ENCODE measurements at places on chromosomes 6 and 20.
A peak's percentile ranks its signal among the peaks of the same experiment; 100 is the strongest.

- DNase-seq: no peak
These were observed 489.3 kb upstream of the SOX4 start for GRCh38 chr6:21104288-21104687.

GRCh38 chr6:8392569-8392968 lies 42.8 kb downstream of the SLC35B3 start:
- peak; percentile 63 for DNase-seq

DNA sequence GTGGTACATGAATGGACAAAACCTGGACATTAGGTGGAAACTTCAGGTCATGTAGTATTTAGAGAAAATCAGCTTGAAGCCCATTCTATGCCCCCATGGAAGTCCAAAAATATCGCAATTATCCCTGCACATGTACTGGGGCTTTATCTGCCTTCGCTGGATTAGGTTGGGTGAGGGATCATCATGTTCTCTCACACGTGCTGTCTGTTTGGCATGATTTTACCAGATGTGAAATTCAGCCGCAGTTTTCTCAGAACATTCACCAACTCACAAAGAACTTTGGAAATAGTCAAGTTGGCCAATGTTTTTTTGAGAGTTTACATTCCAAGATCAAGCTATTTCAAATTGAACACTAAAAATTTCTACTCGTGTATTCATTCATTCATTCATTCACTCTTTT lies 459.8 kb upstream of the CITED2 start:
- DNase-seq: no peak

GRCh38 chr6:12845224-12846004 lies 128.8 kb downstream of the PHACTR1 start:
- DNase-seq: no peak

- DNase-seq: no peak
These were observed 168.0 kb upstream of the CHD6 start for GRCh38 chr20:41786158-41786557.

DNA sequence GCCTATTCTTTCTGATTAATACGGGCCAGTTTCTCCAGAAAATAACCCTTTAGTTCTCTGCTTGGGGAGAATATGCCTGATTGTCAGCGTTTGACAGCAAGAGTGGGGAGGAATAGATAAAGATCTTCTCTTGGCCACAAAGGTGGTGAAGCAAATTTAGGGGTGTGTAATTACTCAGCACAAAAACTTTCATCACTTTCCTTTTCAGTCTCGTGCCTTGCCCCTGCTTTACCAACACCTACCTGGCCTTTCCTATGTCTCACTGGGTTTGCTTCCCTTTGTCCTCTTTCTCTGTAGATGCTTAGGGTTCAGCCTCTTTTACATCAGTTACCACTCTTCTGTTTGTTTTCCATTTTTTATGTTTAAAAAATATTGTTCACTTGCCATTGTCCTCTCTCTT lies 99.2 kb downstream of the MCHR2 start:
- DNase-seq: no peak

DNA sequence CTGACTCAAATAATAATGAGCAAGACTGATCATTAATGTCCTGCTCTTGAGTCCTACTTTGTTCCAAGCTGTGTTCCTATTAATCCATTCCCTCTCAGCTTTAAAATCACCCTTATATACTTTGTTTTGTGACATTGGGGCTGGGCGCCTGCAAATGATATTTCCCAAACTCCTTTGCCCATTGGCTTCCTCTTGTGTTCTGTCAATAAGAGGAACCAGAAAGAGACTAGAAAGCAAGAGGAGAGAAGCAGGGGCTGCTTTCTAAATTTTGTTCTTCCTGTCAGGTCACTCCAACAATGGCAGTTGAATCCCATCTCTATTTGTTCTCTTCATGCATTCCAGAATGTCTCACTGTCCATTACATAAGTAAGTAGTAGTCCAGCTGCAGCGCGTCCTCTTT lies 21.6 kb upstream of the TRIM27 start:
- peak; percentile 44 for DNase-seq

GRCh38 chr20:20712004-20712473 lies 405 bp downstream of the RALGAPA2 start:
- DNase-seq: no peak

GRCh38 chr20:2171266-2171790 lies 69.7 kb downstream of the STK35 start:
- peak; percentile 10 for DNase-seq

GRCh38 chr20:37262505-37262904 lies 891 bp upstream of the GHRH start:
- no peak for DNase-seq

DNA sequence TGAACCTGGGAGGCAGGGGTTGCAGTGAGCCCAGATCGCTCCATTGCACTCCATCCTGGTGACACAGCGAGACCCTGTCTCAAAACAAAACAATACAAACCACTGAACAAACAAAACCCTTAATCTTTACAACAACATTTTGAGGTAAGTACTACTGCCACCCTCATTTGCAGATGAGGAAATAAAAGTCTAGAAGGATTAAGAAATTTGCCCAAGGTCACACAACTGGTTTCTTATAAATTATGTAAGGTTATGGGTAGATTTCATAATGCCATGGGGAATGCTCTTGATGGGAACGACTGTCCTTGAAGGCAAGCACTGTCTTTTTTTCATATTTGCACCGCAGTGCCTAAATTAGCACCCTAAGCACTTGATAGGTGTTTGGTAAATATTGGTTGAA lies 13.8 kb upstream of the B4GALT5 start:
- no peak for DNase-seq

- DNase-seq: no peak
These were observed 373.7 kb upstream of the SOX4 start for GRCh38 chr6:21219856-21220255.

DNA sequence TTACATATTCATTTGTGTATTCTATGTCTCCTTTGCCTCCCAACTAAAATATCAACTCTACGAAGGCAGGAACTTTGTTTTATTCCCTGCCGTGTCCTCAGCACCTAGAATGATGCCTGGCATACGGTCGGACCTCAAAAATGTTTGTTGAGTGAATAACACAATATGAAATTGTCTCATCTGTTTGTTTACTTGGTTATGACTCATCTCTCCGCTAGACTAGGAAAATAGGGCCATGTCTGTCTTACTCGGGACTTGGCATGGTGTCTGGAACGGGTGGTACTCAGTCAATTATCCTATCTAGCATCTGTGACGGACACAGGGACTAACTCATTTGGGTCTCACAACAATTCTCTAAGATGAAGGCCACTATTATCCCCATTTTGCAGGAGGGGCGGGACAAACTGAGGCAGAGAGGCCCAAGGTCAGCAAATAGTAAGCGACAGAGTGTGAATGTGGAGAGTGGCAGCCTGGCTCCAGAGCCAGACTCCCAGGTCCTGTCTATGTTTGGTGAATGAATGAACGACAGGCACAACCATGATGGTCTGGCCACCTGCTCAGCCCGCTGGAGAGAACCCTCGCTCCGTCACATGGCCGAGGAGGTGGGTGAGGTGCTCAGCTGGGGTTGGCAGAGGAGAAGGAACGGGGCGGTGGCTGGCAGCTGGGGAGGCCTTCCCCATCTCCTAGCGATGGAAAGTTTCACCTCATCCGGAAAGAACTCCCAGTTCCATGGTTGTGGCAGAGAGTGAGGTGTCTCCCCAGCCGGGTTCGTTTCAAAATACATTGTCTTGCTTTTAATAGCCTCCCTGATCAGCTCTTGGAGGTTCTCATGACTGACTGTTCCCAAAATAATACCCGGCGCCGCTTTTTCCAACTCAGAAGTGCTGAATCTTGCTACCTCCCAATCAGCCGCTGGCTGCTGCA lies 27.6 kb upstream of the NFATC2 start:
- no peak for DNase-seq

DNA sequence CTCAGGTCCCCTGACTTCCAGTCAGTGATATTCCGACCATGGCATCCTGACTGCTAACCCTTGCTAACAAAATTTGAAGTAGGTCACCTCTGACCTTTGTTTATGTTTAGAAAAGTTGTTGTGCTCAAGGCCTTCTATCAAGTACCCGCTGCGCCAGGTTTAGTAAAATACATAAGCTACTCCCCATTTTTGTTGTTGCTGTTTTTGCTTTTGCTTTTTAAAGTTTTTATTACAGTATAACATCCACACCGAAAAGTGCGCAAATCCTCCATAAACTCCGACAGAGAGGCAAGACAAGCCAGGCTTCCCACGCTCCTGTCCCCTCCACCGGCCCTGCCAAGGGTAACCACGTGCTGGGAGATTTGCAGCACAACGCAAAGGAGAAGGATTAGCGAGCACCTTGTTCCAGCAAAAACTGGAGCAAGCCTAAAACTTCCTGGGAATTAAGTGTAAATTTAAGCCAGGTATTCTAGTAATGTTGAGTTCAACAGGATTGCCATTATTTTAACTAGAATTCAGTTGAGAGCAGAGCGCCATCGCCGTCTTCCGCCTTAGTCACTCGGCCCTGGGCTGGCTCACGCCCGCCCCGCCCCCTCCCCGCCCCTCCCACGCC lies 17.8 kb upstream of the HMGN4 start:
- DNase-seq: peak; percentile 73

DNA sequence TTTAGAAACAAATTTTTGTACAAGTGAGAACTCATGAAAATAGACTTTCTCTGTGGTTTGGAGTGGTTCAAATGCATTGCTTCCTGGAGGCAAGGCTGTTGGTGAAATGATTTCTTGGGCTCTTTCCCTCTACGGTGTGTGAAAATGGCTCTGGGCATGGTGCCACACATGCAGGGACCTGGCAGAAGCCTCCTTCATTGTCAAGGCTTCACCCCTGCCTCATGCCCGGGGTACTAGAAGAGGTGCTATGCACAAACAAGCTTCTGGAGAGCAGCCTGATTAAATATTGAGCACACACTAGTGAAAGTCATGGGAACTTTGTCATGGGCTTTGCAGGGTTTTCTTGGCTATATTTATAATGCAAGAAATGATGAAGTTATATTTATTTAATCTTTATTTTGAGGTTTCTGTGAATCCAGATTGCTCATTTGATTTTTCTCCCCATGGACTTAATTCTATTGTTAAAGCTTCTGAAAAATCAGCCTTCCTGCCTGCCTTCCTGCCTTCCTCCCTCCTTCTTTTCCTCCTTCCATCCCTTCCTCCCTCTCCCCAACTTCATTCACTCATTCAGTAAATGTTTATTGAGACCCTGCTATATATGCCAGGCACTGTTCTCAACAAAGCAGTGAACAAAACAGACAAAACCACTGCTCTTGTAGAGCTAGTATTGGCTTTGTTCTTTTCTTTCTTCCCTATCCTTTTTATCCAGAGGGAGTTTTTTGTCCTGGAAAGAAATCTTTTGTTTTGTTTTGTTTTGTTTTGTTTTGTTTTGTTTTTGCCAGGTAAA lies 21.0 kb downstream of the C6orf89 start:
- no peak for DNase-seq

GRCh38 chr20:14897608-14898007 lies 560.2 kb upstream of the FLRT3 start:
- no peak for DNase-seq

DNA sequence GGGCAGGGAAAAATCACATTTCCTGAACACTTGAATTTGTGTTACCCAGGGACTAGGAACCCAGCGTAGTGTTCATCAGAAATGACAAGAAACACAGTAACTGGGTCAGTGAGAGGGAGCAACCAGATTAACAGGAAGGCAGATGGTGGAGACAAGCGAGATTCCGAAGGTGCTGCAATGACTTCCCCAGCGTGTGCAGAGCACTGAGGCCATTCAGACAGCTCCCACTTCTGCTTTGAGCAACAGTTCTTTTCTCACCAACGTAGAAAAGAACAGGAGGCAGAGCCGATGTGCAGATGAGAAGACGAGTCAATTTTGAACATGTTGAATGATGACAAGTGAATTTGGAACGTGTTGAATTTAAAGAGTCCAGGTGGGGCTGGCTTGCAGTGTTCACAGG lies 63.1 kb upstream of the IFNGR1 start:
- peak; percentile 94 for DNase-seq

DNA sequence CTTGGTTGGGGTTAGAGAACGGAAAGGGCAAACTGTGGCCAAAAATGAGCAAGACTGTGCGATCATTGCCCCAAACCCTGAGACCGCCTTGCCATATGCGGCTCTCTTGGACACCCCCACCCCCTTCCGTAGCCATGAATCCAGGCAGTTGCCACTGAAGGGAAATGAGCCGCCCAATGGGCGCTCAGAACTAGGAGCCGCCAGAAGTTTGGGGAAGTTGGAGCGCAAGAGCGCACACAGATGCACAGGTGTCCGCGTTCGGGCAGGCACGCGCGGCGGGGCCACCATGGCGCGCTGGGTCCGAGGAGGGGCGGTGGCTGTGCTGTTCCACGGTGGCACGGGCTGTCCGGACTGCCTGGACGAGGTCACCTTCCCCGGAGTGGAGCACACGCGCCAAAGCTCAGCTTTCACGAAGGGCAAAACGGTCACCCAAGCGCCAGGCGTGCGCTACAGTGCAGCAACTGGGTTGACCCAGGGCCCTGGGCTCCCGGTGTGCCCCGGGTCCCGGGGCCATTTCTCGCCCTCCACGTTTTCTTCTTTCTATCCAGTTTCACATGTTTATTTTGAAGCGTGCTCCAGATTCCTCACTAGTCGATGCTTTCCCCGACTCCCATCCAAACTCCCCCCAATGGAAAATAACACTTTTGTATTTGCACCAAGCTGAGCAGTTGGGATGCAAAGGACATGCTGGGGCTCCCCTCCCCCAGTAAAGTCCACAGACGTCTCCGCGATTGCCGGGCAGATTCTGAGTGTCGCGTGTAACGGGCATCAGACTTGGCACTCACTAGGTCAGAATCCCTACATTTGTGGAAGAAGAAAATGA lies 906 bp upstream of the PDE10A start:
- DNase-seq: no peak

DNA sequence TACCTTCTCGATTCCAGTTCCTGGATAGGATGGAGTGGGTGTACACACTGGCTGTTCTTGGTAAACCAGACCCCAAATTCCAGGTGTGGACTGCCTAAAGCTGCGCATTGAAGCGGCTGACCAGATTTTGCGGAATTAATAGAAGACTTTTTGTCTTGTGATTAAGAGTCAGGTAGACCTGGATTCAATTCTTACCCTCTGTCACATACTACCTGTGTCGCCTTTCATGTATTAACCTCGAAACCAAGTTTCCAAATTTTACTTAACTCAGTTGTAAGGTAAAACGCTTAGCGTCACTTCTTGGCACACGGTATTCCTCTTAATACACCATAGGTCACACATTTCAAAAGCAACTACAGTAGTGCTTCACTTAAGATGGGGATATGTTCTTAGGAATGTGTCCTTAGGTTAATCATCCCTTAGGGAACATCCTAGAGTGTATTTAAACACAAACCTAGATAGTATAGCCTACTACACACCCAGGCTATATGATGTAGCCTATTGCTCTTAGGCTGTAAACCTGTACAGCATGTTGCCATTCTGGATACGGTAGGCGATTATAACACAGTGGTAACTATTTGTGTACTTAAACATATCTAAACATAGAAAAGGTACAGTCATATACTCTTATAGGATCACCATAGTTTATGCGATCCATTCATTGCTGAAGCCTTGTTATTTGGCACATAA lies 733 bp upstream of the GOPC start:
- DNase-seq: no peak
